ENCODE measurements at places on chromosomes 13 and 19.

DNA sequence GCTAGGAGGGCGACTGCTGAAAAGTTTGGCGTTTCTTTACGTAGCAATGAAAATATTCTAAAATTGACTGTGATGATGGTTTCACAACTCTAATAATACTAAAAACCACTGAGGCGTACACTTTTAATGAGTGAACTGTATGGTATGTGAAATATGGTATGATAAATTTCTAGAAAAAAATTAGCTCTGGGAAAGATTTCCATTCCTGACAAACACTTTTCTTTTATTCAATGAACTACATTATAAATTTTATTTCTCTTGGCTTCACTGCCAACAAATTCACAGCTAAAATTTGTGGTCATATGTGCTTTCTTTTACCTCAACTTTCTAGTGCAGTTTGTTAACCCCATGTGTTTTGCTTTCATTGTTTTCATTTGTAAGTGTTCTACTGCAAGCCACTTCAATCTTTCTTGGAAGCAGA, 11.1 kb downstream of the ZC3H13 start:
- no peak for DNase-seq

DNA sequence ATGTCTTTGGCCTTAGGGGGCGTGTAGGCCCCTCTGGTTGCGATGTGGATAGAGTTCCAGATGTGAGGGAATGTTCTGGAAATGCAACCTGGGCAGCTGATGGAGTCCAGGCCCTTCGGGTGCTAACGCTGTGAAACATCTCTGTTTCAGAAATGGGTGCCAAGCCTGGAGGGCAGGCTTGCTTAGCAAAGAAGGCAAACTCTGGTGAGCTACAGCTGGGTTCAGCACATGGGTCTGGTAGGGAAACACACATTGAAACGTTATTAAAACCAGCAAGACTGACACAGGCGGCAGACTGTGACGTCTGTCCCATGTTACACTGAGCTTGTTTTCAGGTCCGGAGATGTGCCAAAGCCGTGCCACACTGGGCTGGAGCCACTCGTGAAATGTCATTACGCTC, 8.6 kb upstream of the CDC16 start:
- no peak for DNase-seq

GRCh38 chr13:36815062-36815461, 4.0 kb upstream of the RFXAP start:
- DNase-seq: no peak

- DNase-seq: no peak
Observed at GRCh38 chr19:416416-416815, 7.5 kb upstream of the C2CD4C start.

DNA sequence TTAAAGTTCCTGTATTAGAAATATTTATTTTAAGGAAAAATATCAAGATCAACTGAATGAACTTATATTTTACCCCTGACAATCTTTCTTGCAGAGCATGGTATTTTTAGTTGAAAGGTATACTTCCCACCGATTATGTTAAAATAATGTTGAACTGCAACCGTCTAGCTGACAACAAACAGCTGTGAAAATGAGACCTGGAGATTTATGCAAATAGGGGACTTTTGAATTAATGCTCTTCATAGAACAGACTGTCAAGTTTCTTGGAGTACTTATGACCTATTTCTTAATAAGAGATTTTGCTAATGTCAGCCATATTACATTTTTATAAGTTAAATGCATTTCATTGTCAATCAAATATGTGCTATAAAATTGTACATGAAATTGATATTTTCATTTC, 210.9 kb downstream of the NALCN start:
- DNase-seq: no peak

- no peak for DNase-seq
Observed at GRCh38 chr13:100644371-100644770, 30.2 kb downstream of the TMTC4 start.

DNA sequence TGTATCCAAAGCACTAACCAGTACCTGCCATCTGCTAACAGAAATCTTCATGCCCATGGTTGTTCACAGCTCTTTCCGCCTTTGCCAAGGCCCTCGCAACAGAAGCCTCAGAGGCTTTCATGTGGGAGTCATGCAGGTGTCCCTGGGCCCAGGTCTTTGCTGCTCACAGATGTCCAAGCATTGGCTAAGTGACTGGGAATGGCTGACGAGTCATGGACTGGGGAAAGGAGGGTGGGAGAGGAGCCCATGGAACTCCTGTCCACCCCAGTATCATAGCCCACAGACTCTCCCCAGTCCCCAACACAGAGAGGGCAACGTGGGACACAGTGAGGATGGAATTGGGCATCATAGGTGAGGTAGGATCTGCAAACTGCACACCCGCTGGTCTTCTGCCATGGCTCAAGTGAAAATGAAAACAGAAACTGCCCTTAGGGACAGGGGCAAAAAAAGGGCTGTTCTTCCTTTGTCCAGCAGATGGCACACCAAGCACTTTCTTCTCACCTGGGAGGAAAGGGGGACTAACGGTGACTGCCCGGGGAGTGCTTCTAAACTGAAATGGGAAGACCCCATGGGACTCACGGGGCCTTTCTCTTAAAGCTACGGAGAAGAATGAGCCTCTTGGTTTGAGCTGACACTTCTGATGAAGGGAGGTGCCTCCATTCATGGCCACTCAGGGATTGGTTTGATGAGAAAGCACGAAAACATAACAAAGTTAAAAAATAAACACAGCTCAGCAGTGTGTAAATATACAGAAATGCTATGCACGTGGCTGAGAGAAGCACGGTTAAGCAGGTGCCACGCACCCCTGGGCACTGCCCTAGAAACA, 11.1 kb upstream of the DHRS12 start:
- DNase-seq: peak; percentile 51

- DNase-seq: peak; percentile 23
Observed at GRCh38 chr13:84844473-84844872, 954.7 kb downstream of the SLITRK6 start.

DNA sequence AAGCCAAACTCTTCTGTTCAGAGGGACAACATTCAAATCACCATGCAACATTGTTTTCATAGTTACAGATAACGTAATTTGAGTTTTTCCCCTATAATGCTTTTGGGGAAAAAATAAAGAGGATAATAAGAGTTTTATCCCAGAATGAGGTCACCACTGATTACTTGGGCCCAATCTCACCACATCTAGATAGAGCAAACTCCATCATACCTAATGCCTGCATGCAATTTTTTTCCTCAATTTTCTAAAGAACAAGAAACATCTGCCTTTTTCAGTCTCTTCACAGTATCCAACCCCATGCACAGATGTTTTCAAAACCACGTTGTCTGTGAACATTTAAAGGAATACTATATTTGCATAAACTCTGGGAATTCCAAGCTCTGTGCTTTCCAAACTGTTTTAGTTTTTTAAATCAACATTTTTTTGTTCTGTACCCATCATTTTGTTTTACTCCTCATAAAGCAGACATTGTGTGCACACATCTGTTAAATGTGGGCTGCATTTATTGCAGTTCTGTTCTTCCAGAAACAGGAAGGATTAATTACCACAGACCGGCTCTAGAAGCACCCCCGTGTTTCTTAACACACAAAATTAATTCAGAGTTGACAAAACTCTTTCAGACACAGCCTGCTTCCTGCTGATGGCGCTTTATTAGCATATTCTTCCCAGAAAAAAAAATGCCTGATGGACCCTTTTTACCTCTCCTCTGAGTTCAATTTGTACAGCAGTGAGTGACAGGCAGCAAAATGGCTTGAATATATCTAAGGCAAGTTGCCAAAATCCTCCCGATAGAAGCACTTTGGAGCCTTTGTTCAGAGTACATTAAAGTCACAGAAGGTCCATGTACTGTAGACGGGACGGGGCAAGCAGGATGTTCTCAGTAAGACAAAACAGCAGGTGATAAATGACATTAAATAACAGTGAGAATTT, 1171.9 kb downstream of the EFNB2 start:
- peak; percentile 87 for DNase-seq

DNA sequence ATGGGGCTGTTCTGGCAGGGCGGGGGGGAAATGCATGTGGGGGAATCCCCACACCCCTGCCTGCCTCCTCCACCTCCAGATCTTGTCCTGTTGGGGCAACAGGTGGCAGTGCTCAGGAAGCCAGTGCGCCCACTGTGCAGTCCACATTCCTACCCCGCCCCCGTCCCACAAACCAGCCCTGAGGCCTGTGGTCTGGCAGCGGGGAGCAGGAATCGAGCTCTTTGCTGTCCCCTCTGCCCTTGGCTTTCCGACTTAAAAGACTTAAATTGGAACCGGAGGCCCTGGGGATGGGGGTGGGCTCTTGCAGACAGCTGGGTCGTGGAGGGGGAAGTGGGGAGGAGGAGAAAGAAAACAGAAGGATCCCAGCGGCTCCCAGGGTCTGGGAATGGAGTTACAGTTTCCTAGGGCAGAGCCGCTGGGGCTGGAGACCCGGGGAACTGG, 4.3 kb downstream of the NANOS3 start:
- no peak for DNase-seq

- no peak for DNase-seq
Observed at GRCh38 chr19:14059652-14060155, 2.2 kb downstream of the PALM3 start.

- no peak for DNase-seq
Observed at GRCh38 chr19:13001502-13002165, 6.4 kb downstream of the NFIX start.

DNA sequence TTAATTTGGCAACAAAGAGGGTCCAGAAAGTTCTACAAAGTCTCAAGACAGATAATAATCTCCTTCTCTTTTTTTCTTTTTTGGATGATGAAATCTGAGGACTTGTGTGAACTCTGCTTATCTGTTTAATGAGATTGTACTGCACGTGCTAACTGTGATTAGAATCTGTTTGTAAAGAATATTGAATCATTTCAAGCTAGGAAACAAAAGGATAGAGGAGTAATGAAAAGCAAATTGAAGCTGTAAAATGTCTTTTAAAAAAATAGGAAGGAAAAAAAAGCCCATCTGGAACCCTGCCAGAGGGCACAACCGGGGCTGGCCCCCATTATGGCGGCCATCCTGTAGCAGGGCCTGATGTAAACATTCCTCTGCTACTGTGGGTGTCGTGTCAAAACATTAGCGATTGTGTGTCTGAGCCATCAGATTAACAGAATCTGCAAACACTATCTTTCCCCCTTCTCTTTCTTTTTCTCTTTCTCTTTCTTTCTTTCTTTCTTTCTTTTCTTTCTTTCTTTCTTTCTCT, 83.0 kb downstream of the FLT1 start:
- DNase-seq: no peak
